ENCODE measurements at places on chromosomes 5 and 9.

- no peak for DNase-seq
Measured at GRCh38 chr5:116265471-116265870, 180.6 kb downstream of the COMMD10 start.

- no peak for DNase-seq
Measured at GRCh38 chr5:66856041-66856805, 260.0 kb downstream of the MAST4 start.

GRCh38 chr9:87880116-87880515 lies 2.6 kb upstream of the SPATA31E1 start:
- DNase-seq = no peak

DNA sequence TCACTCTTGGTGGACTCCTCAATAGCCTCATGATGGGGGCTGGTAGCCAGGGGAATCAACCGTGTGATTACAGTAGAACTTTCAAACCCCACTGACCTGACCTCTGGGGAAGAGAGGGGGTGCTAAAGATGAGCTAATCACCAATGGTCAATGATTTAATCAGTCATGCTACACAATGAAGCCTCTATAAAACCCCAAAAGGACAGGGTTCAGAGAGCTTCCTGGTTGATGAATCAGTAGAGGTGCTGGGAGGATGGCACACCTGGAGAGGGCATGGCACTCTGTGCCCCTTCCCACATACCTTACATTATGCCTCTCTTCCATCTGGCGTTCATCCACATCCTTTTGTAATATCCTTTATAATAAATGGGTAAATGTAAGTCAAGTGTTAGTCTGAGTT lies 8.9 kb upstream of the SH3TC2 start:
- no peak for DNase-seq

DNA sequence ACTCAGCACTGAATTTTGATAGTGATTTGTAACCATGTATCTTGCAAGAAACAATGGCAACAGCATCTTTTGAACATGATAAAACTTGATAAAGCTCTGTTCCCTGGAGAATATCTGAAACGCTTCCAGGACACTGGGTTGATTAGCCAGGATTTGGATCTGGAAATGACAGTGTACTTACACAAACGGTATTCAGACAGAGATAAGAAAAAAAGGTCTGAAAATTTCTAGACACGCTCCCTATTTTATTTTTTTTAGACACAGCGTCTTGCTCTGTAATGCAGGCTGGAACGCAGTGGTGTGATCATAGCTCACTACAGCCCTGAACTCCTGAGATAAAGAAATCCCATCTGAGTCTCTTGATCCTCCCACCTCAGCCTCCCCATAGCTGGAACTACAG lies 109.0 kb downstream of the GNAQ start:
- DNase-seq = no peak
